Stimulated activated CD8-positive, alpha-beta memory T cell treated with anti-CD3 and anti-CD28 coated beads, Interleukin-15, amount 100 ng/mL, for 48 hours (primary cell): ENCODE measurements at places on chromosomes 11 and 22.

- DNase-seq: no peak
These were observed 4.0 kb upstream of the RCOR2 start for GRCh38 chr11:63920939-63921417.

DNA sequence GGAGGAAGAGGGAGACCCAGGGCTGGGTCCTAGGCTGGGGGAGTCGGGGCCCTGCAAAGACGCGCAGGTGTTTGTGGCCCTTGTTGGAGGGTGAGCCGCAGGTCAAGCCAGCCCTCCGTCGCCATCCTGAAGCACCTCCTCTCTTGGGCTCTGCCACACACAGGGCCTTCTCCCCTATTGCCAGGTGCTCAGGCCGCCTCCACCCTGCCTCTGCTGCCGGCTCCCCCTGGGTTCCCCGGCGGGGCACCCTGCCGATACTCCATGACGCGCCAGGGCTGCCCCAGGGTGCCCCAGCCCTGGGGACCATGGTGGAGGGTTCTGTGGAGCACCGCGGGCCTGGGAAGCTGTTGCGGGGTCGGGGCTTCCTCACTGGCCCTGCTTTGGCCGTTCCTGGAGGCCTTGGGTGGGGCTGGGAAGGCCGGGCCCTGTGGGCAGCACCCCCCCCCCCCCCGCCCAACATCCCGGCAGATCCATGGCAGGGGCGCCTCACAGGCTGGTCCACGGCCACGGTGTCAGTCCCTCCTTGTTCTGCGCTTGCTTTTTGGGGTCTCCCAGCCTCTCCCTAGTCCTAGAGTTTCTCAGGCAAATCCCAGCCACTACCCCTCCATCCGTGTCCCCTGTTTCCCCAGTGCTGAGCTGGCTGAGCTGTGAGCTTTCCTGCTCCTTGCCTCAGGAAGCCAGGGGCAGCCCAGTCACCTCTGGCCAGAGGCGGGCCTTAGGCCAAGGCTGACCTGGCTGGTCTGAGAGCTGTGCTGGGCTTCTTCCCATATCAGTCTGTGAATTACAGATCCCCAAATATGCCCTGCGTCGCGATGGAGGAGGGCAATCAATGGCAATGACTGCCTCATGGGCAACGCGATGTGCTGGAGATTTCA, 2.3 kb upstream of the ADORA2A start:
- DNase-seq: no peak

- DNase-seq: no peak
These were observed 11.5 kb downstream of the RELA start for GRCh38 chr11:65651339-65651588.

DNA sequence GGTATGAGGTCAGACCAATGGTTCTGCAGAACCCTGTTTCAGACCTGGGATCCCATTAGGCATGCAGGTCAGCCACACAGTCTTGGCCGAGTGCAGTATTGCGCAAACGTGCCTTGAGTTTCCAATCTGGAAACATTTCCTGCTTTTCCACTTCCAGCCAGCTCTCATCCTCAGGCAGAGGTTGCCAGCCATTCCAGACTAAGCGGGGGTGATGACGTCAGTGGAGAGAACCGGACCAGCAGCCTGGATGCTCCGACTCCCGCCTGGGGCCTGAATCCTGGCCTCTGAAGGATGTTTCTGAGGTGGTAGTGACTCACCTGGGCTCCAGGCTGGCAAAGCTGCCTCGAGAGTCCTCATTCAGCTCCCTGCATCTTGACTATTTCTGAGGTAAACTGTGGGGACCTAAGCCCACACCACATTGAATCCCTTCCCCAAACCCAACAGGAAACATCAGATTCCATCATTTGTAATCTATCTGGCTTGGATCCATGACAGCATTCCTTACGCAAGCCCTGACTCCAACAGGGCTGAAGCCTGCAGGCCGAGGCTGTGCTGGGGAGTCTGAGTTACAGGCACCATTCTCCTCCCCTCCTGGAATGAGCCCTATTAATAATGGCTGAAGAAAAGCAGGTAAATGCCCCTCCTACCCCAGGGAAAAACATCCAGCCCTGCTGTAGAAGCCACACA, 83.0 kb downstream of the ABTB2 start:
- DNase-seq: no peak

DNA sequence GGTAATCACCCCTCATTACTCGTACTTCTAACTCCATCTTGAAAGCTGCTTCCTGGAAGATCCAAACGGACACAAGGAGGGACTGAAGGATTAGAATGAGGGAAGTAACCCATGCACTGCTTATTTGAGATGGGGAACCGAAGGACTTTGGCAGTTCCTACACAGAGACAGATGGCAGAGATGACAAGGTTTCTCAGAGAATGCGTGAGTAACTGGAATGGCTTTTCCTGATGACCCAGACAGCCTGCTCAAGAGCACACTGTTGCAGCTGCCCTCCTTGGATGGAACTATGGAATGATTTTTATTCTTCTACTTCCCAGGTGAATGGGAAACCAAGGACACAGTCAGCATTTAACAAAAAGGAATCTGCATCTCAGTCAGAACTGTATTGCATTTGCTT, 7.3 kb downstream of the KCNJ11 start:
- DNase-seq: no peak

GRCh38 chr11:20303391-20303965, 60.0 kb upstream of the HTATIP2 start:
- no peak for DNase-seq

DNA sequence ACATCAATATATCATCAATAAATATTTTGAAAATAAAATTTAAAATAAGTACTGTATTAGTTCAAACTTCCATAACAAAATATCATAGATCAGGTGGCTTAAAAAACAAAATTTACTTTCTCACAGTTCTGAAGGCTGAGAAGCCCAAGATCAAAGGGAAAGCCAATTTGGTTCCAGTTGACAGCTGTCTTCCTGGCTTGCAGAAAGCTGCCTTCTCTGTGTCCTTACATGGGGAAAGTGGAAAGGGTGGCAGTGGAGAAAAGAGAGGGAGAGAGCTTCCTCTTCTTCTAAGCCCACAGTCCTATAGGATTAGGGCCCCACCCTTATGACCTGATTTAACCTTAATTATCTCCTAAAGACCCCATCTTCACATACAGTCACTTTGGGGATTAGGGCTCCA, 51.2 kb upstream of the MYOD1 start:
- no peak for DNase-seq

- no peak for DNase-seq
These were observed 92.8 kb downstream of the MYEOV start for GRCh38 chr11:69386594-69387408.

DNA sequence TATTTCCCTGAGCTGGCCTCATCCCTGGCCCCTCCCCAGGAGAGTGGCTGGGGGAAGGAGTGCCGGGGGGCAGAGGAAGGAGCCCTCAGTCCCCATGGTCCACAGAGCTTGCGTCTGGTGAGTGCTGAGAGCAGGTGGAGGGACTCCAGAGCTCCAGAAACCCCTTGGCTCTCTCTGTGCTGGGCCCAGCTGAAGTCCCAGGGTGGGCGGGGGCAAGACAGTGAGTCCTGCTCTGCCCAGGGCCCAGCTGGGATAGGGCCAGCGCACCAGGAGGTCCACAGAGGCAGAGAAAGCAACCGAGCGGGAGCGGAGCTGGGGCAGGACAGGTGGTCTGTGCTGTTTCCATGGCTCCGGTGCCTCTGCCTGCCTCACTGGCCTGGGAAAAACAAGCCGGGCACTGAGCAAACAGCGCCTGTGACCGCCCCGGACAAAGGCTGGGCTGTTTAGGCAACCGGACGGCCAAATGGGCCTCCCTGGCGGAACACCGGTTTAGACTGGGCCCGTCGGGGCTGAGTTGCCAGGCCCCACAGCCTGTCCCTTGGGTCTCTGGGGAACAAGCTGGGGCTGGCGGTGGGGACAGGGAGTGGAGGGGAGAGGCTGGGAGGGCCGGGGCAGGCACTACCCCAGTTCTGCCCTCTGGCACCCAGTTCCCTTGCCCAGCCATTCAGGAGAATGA, 34.1 kb upstream of the WNT7B start:
- no peak for DNase-seq

GRCh38 chr11:70498171-70498571, 99.8 kb downstream of the CTTN start:
- DNase-seq: no peak

DNA sequence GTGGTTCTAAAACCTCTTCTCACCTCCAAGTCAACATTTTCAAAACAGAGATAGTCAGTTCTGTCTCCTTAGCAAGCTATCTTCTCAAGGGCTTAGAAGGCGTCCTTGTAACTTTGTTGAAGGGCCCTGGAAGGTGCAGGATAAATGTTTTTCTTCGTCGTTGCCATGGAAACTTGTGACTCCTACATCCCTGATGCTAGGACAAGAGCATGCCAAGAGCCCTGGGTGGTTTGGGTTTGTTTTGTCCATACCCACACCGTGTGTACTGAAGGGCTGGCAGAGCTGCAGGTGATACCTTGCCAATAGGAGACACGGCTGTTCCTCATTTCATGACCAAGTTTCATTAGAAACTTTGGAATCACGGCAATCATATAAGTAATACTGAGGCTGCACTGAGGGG, 81.6 kb downstream of the GALNT18 start:
- no peak for DNase-seq

- no peak for DNase-seq
These were observed 7.9 kb downstream of the FBLN1 start for GRCh38 chr22:45510376-45511232.

GRCh38 chr11:92453055-92453454, 228.4 kb downstream of the FAT3 start:
- no peak for DNase-seq

- no peak for DNase-seq
These were observed 47.1 kb downstream of the BID start for GRCh38 chr22:17726928-17727897.

DNA sequence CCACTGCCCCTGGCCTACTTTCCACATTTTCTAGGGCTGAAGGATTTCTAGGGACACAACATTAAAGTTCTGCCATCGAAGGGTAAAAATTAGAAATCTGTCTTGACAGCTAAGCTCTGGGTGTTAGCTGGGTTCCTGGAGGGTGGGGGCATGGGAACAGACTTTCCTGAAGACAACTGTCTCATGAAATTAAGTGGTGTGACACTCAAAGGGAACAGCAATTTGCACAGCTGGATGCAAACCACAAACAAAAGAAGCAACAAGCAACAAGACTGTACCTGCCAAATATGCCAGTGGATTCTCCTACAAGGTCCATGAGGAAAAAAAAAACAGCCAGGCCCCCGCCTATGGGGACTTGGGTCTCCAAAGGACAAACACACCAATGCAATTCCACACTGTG, 32.5 kb downstream of the WT1 start:
- DNase-seq: no peak

GRCh38 chr11:26839911-26840698, 118.2 kb upstream of the SLC5A12 start:
- DNase-seq: no peak

DNA sequence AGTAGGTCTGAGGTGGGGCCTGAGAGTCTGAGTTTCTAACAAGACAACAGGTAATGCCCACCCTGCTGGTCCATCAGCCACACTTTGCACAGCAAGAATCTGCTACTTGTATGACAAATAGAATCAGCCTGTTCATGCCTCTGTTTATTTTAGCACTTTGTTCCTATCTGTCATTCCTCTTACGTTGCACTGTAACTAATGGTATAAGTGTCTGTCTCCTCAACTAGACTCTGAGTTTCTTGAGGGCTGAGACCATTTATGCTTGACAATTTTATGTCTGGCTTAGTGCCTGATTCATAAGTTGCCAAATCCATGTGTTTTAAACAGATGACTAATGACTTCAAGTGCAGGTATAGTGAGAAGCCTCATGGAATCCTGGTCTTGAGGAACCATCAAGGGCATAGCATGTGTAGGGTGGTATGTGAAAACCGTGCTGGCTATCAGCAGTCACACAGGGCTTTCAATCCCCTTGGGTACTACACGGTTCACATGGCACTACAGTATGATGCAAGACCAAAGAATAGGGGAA, 209.7 kb downstream of the C11orf91 start:
- DNase-seq: no peak

- no peak for DNase-seq
These were observed 19.8 kb downstream of the TRIM5 start for GRCh38 chr11:5665051-5665570.

DNA sequence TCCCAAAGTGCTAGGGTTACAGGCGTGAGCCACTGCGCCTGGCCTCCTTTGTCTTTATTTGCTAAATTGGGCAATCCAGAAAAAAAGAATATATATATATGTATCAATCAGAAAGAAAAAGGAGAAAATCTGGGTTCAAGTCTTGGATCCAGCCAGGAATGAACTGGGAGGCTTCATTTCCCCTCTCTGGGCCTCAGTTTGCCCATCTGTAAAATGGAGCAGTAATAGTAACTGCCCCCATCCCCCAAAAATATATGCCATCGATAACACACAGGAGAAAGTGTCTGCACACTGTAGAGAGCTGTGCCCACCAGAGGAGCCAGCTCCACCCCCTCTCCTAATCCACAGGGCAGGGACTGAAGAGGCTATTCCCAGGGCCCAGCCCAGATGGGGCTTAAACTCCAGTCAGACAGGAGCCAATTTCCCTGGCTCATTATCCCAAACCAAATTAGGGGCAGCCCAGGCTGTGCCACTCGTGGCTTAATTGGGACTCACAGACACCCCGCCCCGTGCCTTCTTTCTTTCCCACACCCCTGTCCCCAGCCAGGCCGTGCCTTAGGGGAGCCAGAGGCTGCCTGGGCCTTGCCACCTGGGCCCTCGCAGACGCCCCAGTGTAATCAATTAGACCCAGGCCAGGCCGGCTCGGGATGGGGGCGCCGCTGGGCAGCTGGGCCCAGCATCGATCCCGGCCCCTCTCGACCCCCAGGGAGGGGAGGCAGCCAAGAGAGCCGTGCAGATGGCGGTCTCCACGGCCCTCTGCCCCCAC, 171.5 kb downstream of the MN1 start:
- DNase-seq: no peak

- no peak for DNase-seq
These were observed 20.4 kb downstream of the ADAMTS8 start for GRCh38 chr11:130407978-130408377.

DNA sequence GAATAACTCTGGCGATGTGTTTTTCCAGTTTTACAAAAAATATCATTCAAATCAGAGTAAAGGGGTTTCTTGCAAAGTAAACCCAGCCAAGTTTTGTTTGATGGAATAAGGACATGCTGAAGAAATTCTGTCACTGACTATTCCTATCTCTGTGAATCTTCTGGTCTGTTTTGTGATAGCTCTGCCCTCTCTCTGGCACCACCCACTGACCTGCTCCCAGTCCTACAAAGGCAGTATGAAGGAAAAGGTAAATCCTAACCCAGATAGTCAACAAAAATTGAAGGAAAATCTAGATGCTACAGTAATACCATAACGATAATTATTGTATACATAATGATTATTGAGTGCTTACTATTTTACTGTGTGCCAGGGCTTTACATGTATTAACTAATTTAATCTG, 76.3 kb upstream of the TP53AIP1 start:
- DNase-seq: no peak

- DNase-seq: no peak
These were observed 4.6 kb downstream of the TMEM9B start for GRCh38 chr11:8959546-8960166.

- DNase-seq: no peak
These were observed 25.5 kb downstream of the NNMT start for GRCh38 chr11:114321621-114322257.

- DNase-seq: no peak
These were observed 264.2 kb upstream of the PITPNB start for GRCh38 chr22:28183078-28183860.

- no peak for DNase-seq
These were observed 33.3 kb downstream of the CD6 start for GRCh38 chr11:61004761-61005181.
